ENCODE measurements at places on chromosomes 4 and X.

GRCh38 chr4:19879330-19879729, 372.4 kb upstream of the SLIT2 start:
- no peak for DNase-seq

DNA sequence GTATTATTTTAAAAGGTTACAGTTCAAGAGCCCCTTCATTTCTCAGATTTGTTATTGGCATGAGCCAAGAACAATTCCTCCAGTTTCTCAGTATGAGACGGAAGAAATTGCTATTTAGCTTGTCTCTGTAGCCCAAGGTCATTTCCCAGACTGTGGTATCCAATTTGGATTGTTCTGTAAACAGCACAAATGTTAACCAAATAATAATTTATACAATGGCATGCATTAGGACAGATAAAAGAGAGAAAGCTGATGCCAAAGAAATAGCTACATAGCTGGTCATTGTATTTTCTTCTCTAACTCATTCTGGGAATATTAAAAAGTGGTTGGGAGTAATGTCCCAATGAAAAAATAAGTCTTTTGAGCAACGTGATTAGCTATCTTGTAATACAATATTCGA, 134.6 kb upstream of the NPY2R start:
- DNase-seq = no peak

- DNase-seq = no peak
Observed at GRCh38 chr4:187166886-187167512, 443.3 kb upstream of the FAT1 start.

GRCh38 chr4:186755550-186756519, 32.2 kb upstream of the FAT1 start:
- DNase-seq = no peak

DNA sequence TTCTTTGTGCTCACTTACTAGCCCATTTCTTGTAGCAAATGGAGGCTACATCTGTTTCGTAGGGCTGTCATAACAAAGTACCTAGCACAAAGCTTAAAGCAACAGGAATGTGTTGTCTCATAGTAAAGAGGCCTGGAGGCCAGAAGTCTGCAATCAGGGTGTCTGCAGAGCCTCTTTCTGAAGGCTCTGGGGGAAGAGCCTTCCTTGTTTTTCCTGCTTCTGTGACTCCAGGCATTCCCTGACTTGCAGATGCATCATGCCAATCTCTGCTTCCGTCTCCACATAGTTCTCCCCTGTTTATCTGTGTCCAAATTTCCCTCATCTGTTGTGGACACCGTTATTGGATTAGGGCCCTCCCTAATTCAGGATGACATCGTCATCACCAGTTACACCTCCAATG, 67.1 kb downstream of the SHROOM2 start:
- DNase-seq = no peak

- DNase-seq = no peak
Observed at GRCh38 chr4:15935504-15936402, 2.8 kb downstream of the FGFBP1 start.

DNA sequence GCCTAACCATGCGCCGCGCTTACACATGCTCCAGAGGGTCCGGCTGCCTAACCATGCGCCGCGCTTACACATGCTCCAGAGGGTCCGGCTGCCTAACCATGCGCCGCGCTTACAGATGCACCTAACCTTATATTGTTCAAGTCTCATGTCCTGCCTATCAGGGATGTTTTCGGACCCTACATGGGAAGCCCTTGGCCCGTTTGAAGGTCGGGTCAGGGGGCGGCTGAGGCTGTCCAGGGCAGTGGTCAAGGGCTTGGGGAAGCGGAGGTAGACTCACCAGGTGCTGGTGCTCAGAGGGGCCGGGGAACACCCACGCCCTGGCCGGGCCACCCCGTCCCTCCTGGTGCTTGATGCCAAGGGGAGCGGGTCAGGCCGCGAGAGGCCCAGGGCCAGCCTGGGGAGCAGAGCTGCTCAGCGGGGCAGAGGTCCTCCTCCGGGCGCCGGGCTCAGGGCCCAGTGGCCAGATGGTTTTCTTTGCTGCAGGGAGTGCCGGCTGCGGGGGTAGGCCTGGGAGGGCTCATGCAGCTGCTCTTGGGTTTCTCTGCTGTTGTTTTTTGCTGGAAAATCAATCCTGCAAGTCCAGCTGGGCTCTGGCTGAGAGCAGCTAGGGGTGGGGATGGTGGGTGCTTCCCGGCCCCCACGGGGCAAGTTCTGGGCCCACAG, 35.4 kb upstream of the SPON2 start:
- DNase-seq = no peak

- no peak for DNase-seq
Observed at GRCh38 chrX:128728943-128729342, 676.7 kb upstream of the ACTRT1 start.

DNA sequence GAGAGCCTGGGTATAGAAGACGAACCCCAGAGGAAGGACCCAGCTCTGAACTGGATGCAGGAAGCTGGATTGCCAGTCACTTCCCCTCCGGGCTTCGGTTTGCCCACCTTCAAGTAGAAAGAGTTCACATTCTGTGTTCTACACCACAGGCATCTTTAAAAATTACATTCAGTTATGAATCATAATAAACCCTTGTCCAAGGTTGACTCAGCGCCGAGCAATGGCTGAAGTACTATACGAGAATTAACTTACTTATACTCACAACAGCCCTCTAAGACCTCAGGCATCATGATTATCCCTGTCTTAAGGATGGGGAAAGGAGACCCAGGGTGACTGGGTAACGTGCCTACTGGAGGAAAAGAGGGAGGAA, 72.5 kb downstream of the EVC2 start:
- DNase-seq = no peak

DNA sequence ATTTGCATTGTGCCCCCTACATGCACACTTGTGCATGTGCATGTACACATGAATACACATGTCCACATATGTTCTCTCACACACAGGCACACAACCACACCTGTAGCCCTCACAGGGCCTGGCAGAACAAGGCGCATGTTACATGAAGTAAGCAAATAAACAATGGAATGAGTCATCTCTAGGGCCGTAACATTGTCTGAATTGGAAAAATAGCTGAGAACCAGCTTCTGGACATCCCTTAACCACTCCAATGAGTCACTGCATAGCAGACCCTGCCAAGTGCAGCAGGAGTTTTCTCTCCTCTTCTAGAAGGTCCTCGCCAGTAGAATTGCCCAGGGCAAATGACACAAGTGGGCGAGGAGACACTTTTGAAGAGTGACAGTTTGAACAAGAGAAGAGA, 66.1 kb downstream of the MAGEA10 start:
- no peak for DNase-seq

GRCh38 chr4:113384600-113384999, 335.1 kb downstream of the ANK2 start:
- DNase-seq = no peak

GRCh38 chr4:54750341-54750740, 92.6 kb downstream of the KIT start:
- no peak for DNase-seq

DNA sequence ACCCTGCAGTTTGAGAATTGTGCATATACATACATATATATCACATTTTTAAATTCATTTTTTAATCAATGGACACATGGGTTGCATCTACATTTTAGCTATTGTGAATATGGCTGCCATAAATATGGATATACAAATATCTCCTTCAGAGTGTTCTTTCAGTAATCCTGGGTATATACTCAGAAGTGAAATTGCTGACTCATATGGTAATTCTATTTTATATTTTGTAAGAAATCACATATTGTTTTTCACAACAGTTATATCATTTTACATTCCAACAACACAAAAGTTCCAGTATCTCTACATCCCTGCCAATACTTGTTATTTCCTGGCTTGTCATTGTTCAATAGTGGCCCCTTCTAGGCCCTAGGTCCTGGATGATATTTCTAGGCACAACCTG, 20.6 kb upstream of the HSFX4 start:
- DNase-seq = no peak

DNA sequence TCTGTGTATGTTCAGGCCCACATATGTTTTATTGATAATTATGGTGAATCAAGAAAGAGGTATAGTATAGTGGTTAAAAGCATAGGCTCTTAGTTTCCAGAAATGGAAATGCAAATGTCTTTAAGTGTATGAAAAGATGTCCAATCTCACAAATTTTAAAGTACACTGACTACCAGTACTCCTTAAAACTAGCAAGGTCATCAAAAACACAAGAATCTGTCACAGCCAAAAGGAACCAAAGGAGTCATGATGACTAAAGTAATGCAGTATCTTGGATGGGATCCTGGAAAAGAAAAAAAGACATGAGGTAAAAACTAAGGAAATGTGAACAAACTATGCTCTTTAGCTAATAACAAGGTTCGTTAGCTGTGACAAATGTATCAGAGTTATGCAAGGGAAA, 661 bp upstream of the RBM41 start:
- DNase-seq = no peak

DNA sequence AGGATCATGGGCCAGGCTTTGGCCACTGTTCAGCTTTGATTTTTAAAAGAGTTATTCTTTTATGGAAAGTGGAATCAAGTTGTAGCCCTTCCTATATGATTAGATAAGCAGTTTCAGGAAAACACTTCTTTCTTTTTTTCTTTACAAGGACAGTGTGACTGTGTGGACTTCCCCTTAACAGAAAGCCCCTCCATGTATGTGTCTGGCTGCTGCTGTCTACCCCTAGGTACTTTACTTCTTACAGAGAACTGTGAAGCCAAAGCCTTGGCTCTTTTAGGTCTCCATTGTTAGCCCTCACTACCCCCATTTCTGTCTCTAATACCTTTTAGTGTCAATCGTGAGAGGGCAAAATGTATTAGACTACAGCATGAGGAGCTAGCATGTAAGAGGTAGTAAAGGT, 19.1 kb downstream of the VSIG1 start:
- no peak for DNase-seq

- no peak for DNase-seq
Observed at GRCh38 chrX:50068285-50068563, 132.6 kb downstream of the AKAP4 start.

GRCh38 chrX:23765449-23765848, 17.5 kb upstream of the SAT1 start:
- DNase-seq = no peak

GRCh38 chrX:40015693-40016092, 82.1 kb downstream of the BCOR start:
- DNase-seq = no peak

DNA sequence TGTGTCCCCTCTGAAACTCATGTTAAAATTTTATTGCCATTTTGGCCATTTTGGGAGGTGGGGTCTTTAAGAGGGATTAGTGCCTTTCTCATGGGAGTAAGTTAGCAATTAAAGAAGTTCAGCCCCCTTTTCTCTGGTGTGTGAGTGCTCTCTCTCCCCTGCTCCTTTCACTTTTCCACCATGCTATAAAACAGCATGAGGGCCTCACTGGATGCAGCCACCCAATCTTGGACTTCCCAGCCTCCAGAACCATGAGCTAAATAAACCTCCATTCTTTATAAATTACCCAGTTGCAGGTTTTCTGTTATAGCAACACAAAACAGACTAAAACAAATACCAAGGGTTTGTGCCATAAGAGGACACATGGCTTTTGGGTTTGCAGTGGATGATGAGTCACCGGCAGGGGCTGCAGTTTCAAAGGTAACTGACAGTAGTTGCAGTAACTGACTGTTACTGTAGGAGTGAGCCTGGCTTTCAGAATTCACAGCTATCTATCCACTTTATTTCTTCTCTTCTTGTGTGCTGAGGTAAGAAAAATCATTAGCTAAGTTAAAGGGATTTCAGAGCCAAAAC, 121.5 kb downstream of the PPEF1 start:
- DNase-seq = no peak

- DNase-seq = no peak
Observed at GRCh38 chrX:17042037-17042436, 95.6 kb downstream of the REPS2 start.

- no peak for DNase-seq
Observed at GRCh38 chrX:151323054-151323453, 74.0 kb upstream of the VMA21 start.

GRCh38 chr4:173272996-173273395, 61.2 kb downstream of the HMGB2 start:
- no peak for DNase-seq

GRCh38 chrX:136447308-136447707, 40.4 kb upstream of the BRS3 start:
- no peak for DNase-seq

- no peak for DNase-seq
Observed at GRCh38 chr4:187000281-187000680, 276.6 kb upstream of the FAT1 start.

- DNase-seq = no peak
Observed at GRCh38 chr4:2330091-2331042, 68.5 kb upstream of the MXD4 start.

- DNase-seq = no peak
Observed at GRCh38 chr4:5878359-5878758, 14.5 kb downstream of the CRMP1 start.

GRCh38 chrX:38661561-38661960, 100.2 kb downstream of the TSPAN7 start:
- DNase-seq = no peak

DNA sequence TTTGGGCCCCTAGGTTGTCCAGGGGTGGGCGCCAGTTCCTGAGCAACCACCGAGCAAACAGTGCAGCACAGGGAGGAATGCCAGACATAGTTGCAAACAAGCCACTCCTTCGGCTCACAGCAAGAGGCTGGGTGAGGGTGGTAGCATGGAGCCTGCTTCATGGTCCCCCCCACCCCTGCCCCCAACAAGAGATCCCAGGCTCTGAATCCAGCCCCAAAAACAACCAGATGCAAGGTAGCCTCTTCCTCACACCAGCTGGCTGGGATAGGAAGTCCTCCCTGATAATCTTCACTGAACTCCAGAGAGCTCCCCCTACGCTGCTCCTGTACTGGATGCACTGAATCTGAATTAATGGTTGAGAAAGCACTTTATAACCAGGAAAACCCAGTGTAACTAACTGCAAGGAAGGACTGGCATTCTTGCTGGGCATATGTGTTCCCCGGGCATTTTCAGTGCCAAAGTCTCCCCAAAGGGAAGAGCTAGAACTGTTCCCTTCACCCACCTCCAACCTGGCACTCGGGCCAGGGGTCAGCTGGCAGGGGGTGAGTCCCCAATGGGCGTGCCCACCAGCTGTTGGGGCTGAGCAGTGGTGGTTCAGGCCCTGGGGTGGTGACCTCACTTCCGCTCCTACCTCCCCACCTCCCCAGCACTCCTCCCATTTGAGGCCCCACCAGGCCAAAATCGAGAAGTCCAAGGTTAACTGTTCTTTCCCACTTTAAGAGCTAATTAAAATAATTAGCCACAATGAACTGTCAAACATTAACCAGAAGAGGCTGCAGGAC, 1.5 kb downstream of the ELF4 start:
- DNase-seq = no peak

GRCh38 chr4:18105030-18106011, 83.8 kb upstream of the LCORL start:
- DNase-seq = no peak

DNA sequence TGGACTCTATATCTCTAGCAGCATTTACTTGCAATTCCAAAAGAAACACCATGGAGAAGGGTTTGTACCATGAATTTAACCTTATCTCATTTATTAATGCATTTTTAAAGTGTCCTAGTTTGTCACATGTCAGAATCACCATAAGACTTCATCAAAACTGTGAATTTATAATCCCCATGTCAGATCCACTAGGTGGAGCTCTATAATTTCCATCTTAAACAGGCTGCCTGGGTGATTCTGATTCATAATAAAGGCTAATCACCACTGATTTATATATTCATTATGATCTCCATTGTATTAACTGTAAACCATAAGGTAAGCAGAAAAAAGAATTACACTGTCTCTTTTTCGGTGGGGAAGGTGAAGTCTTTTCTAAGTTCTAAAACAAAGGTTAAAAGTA, 4.0 kb downstream of the TCEAL2 start:
- no peak for DNase-seq

All from SK-N-MC (cell line).